ENCODE measurements at places on chromosomes 12 and 14.

DNA sequence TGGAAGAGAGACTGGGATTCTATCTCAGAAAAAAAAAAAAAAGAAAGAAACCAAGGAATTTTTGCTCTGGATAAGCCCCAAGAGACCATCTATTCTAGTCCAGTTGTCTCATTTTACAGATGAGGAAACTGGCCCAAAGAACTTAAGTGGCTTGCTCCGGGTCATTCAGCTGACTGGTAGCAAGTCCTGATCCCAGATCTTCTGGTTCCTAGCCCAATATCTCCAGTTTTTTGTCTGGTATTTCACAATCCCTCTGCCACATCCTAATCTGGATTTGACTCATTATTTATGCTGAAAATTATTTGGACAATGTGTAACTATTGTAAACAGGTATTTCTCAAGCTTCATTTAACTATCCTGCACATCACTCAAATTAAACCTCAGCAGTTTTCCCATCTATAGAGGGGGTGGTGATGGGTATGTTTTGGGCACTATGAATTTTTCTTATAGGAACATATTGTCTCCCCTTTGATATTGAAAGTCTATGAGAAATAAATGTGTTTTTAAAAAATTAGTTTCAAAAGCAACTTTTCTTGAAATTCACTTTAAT is 43.4 kb downstream of the PPP2R5E start:
- peak; percentile 59 for DNase-seq

DNA sequence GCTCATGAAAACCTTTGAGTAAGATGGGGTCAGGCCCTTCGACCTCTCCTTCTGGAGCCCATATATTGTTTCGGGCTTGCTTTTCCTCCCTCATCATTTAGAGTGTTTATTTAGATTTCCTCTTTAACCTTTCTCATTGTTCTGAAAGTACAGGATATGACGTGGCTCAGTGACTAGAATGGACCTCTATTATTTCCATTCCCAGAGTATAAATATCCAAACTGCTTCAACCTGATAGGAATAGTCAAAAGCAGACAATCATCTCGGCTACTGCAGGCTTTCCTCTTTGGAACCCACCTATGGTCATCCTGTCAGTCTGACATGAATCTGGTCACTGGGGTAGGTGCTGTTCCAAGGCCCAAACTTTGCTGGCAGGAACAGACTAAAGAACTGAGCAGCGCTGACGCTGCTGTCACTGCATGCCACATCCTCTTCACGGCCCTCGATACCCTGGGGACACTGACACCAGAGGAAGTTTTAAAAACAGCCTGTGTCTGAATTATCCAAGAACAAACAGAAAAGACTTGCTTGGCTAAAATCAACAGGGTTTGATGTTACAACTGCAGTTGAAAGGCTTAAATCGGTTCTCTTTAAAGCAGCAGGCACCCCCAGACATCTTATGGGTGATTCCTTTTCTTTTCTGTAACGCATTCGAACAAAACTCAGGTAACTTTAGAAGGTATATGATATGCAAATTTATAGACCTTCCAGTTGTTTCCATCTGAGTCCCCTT is 5.0 kb upstream of the DDX47 start:
- DNase-seq = no peak

GRCh38 chr14:52948836-52949235 is 2.0 kb downstream of the FERMT2 start:
- no peak for DNase-seq

DNA sequence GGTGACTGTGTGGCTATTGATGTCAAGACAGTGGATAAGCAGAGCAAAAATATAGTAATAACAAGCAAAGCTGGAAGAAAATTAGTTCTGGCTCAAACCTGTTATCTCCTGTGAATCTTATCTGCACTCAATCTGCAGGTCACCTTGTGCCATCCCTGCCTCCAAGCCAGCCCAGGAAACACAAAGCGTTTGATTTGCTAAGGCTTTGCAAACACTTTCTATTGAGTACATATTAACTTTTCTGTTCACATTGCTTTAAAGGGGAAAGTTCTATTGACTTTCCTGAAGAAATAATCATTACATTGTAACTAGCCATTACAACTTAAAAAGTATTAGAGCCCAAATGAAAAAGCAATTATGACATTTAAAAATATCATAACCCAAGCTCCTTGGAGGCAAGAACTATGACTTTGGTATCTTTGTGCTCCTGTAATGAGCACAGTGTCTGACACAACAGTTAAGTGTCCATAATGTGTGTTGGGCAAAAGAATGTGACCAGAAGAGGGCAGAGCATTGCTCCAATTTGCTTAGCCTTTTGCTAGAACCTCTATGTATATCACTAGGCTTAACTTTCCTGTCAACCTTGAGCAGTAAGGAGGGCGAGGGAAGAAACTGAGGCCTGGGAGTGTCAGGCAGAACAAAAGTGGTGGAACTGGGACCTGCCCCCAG is 24.7 kb downstream of the SERPINA3 start:
- DNase-seq = no peak

GRCh38 chr12:98754095-98754494 is 109.0 kb downstream of the APAF1 start:
- DNase-seq = peak; percentile 55

- DNase-seq = no peak
Measured at GRCh38 chr14:23600806-23601205, 22.2 kb upstream of the JPH4 start.

DNA sequence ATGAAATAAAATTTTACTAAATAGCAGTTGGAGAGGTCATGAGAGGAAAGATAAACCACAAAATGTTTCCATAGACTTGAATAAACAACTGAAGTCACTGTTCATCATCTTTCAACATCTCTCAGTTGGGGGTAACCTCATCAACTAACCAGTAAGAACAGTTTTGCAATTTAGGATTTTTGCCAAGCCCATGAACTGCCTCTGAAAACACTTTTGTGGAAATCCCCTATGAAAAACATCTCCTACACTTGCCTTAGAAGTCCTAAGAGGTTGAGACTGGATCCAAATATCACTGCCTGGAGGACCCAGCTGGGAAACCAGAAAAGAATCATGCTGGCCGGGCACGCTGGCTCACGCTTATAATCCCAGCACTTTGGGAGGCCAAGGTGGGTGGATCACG is 273.1 kb downstream of the C12orf50 start:
- no peak for DNase-seq

GRCh38 chr14:52840877-52841276 is 49.5 kb upstream of the GNPNAT1 start:
- peak; percentile 46 for DNase-seq

DNA sequence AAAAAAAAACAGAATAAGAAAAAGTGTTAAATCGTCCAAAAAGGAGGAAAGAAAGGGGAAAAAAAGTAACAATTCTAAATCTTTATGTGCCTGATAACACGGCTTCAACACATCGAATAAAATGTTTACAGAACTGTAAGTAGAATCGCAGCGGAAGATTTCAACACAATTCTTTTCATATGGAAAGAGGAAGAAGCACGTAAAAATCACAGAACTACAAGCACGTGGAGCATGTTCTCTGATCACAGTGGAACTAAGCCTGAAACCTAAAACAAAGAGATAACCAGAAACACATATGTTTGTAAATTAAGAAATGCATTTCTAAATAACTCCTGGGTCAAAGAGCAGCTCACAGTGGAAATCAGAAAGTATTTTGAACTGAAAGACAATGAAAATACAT is 8.7 kb downstream of the CLEC7A start:
- DNase-seq = no peak

Measured in GM04504 (cell line).